ENCODE measurements at places on chromosomes 16 and 17.

- DNase-seq, result no peak
These were observed 5.4 kb downstream of the KCTD5 start for GRCh38 chr16:2687531-2688308.

DNA sequence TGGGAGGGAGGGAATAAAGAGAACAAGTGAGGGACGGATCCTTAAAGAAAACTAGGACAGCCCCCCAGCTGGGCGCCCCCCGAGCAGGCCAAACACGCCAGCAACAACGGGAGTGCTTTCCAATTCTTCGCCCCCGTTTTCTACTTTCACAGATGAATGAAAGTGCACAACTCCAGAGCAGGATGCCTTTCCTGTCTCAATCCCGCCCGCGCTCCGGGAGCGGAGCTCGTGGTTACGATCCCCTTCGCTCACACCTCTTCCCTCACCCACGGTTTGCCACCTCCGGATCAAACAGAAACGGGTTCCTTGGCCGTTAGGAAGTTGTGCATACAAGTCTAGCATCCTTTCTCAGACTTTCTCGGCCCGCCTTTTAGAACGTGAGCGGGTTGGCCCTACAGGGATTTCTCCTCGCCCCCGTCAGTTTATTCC, 680 bp downstream of the SKA2 start:
- no peak for DNase-seq

GRCh38 chr17:50134206-50135110, 4.5 kb upstream of the SAMD14 start:
- no peak for DNase-seq

DNA sequence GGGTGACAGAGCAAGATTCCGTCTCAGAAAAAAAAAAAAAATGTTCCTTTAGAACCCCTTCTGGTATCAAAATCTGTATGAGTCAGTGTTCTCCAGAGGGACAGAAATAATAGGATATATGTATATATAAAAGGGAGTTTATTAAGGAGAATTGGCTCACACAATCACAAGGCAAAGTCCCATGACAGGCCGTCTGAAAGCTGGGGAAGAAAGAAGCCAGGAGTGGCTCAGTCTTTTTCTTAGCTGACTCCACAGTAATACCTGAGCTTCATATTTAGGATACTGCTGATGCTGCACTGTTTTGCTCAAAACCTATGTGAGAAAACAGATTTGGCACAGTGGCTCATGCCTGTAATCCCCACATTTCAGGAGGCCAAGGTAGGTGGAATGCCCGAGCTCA, 22.5 kb downstream of the ZZEF1 start:
- no peak for DNase-seq

GRCh38 chr17:66928949-66929348, 35.6 kb upstream of the CACNG4 start:
- no peak for DNase-seq

GRCh38 chr17:55783684-55784245, 32.9 kb downstream of the PCTP start:
- DNase-seq, result no peak

DNA sequence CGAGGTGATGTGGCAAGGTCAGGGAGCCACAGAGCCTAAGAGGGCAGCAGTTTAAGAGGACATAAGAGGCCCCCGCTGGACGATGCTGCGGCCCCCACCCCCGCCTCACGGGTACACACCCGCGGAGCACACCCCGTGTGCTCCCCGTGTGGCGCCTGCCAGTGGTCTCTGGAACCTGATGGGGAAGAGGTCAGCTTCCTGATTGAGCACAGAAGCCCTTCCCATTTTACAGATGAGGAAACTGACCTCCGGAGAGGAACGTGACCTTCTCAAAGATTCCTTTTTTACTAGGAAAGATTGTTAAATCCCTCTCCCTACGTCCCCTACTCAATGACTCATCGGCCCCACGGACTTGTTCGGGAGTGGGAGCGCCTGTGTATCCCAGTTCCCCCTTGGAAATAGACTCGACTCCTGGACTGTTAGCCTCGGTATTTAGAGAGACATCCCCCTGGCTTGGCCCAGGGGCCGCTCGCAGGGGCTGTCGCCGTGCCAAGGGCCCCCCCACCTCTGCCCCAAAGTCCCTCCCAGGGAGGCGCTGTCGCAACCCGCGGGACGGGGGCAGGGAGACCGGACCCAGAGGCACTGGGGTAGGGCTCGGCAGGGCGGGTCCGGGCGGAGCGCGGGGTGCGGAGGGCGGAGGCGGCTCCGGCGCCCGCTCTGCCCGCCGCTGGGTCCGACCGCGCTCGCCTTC, at the start of gene ABCC3:
TSS of gene ABCC3 (plus strand) at position 658 of the 691 bp plus-strand sequence. CDS start 56 bp downstream, outside the sequence.
- no peak for DNase-seq

GRCh38 chr17:82257473-82257872, 16.0 kb downstream of the CSNK1D start:
- no peak for DNase-seq

- no peak for DNase-seq
These were observed 14.6 kb upstream of the DHX8 start for GRCh38 chr17:43469145-43469544.

DNA sequence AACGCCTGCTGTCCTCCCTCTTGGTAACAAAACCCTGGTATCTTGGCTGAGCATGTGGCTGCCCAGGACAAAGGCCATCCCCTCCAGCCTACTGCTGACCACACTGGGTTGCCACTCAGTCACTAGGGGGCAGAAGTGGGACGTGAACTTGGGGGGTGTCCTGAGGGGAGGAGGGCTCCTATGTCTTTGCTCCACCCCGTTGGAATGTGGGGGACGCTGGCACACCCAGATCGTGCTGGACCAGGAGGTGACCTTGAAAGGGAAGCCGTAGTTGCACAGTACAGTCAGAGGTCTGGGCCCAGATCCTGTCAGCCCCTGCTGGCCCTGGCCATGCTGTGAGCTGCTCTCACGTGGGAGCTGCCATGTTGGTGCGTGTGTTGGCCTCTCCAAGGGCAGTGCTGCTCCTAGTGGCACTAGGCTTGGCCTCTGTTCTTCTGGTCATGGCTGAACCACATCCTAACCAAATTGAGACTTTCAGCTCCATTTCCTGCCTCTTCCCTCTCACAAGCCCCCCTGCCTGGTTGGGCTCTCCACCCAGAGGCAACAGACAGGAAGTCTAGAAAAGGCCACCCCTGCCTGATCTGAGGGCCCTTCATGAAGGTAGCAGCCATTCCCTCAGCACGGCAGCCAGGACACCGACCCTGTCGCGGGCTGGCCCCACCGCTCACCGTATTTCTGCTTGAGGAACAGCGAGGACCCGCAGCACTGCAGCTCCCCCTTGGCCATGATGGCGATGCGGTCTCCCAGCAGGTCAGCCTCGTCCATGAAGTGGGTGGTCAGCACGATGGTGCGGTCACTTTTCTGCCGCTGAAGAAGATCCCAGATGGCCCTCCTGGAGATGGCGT, 29.0 kb upstream of the RNPS1 start:
- no peak for DNase-seq

- DNase-seq, result no peak
These were observed 284.1 kb downstream of the SOX9 start for GRCh38 chr17:72404872-72405271.

DNA sequence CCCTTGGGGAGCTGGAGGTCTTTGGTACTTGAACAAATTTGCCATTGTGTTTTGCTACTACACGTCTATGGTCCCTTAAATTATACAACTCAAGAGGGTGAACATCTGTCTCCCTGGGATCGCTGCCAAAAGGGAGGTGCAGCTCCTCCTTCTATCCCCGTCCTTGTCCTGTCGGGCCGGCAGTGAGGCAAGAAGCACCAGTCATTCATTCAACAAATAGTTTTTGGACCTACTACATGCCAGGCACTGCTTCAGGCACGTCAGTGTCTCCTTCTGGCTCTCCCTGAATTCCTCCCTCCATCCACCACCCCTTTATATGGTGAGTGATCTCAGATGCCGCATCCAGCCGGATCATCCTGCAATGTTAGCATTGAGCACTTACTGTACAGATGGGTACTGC, 2.2 kb upstream of the RPL38 start:
- DNase-seq, result no peak

GRCh38 chr17:16472539-16472938, 19.5 kb downstream of the LRRC75A start:
- DNase-seq, result no peak

- DNase-seq, result no peak
These were observed 1.8 kb downstream of the ZNRF1 start for GRCh38 chr16:75000481-75001081.

GRCh38 chr16:75579281-75579834, 13.2 kb downstream of the GABARAPL2 start:
- no peak for DNase-seq

DNA sequence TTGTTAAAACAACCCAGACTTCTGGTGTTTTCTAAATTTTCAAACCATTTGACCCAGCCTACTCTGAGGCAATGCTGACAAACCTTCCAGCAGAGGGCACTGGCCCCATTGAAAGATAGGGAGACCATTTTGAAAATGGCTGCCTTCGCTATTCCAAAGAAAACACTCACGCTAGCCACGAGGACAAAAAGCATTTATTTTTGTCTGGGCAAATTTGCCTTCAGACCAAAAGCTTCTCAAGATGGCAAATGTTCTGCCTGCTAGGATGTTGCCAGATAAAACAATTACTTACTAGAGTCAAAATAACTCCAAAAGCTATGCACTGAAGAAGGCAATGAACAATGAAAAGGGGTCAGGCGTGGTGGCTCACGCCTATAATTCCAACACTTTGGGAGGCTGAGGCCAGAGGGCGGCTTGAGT, 296.7 kb upstream of the IRX5 start:
- DNase-seq, result no peak

DNA sequence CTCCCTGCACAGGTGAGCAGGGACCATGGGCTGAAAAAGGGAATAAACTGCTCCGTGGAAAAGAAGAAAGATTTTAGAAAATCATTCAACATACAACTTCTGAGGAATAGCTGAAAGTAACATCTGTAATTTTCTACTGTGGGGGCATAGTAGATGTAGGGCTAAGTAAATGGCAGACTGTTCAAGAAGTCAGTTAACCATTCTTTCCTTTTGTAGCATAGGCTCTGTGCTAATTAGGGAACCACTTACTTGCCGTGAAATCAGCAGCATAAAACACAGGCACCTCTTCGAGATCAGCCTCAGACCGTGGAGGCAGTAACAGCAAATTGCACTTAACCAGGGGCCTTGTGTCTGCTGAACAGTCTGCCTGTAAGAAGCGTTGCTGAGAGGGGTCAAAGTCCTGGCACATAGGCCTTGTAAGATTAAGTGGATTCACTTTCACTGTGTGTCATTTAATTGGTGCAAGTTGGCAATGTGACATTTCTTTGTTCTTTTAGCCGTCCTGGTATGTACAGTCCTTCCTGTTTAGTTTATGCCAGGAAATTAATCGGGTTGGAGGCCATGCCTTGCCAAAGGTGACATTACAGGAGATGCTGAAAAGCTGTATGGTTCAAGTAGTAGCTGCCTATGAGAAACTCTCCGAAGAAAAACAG, 10.4 kb downstream of the COG1 start:
- DNase-seq, result peak; percentile 80

GRCh38 chr17:73437826-73438225, 126.0 kb upstream of the CDC42EP4 start:
- no peak for DNase-seq

GRCh38 chr16:52770828-52771227, 223.9 kb upstream of the TOX3 start:
- no peak for DNase-seq

- DNase-seq, result no peak
These were observed 678 bp upstream of the AKAP10 start for GRCh38 chr17:19978209-19978802.

- DNase-seq, result no peak
These were observed 1.1 kb upstream of the BRCA1 start for GRCh38 chr17:43125967-43126910.

DNA sequence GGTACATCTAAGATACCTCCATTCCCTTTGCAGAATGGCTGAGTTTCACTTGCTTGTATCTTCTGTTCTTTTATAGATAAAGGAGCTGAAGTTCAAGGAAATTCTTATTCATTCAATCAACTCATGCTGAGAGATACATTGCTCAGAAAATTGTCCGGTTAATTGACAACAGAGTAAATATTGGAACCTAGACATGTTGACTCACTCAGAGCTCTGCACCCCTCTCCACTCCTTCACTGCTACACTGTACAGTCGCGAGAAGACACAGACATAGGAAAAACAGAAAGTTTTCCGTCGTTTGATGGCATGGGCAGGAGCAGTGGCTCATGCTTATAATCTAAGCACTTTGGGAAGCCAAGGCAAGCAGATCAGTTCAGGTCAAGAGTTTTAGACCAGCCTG, 690.5 kb upstream of the SOX9 start:
- DNase-seq, result no peak

DNA sequence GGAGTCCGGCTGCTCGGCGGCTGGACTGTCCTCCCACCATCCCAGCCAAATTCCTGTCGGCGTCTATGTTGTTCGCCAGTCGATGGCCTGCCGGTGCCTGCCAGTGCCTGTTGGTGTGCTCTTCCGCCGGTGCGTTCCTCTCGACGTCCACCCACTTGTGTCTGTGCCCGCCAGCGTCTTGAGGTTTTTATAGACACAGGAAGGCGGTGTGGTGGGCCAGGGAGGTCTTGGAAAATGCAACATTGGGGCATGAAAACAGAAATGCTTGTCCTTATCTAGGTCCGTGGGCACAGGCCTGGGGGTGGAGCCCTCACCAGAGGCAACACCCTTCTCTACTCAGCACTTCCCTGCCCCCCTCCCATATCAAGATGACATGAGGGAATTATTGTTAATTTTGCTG, 167.8 kb downstream of the IRF8 start:
- DNase-seq, result no peak

DNA sequence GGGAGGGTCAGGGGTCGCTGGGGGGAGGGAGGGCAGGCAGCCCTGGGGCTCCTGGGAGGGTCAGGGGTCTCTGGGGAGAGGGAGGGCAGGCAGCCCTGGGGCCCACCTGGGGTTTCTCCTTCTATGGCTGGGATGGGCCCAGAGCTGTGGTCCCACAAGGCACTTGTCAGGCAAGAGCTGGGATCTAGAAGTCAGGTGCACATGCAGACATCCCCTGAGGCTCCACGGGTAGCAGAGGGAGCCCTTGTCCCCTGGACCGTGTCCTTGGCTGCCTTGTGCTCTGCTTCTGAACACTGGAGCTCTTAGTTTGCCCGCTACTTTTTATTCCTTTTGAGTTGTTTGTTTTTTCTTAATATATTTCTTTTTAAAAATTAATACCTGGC, 1.8 kb downstream of the TUBB3 start:
- DNase-seq, result no peak

- DNase-seq, result no peak
These were observed 61.5 kb downstream of the MYO1D start for GRCh38 chr17:32815460-32815859.

GRCh38 chr17:973053-973452, 6.5 kb downstream of the NXN start:
- DNase-seq, result no peak
